Endothelial cell of umbilical vein (primary cell): ENCODE measurements at places on chromosomes 12 and 14. TPM values are rescaled to one million over a fixed set of nuclear protein-coding genes. Genes with fewer than 3 reads are reported as not detected.

Gene RTN1
- total RNA-seq = 0.29 TPM in 1 of 2 replicates, not detected in the other

Gene NRL
- 0.62 and 0.71 TPM in 2 replicates for total RNA-seq

Gene SLC39A2
- not detected in 2 replicates for total RNA-seq

DNA sequence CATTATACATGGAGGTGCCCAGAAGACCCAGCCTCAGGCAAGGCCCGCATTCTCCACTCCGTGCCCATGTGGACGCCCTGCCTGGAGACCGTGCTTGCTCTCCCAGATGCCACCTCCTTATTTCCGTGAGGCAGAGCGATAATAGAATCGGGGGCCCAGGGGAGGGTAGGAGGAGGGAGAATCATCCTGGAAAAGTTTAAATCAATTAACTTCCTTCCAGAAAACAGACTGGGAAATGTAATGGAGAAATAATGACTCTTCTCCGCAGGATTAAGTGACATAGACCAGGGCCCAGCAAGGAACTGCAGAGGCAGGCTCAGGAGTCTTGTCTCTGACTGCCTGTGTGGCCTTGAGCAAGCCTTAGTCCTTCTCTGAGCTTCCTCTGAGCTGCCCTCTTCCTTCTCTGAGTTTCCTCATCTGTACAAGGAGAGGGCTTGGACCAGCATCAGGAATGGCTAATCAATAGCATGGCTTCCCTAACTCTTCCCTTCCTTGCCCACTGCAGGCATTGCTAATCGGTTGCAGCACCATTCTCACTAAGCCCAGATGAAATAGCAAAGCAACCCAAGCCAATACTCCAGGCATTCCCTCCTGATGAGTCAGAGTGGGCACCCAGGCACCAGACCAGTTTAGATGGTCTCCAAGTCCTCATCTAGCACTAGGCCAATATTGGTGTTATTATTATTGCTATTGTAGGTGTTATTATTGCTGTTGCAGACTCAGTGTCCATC, 11.3 kb upstream of the FAM222A start:
- H3K4me3 ChIP-seq = no peak overlapping the region
- H3K27ac ChIP-seq = no peak overlapping the region
- no peaks in the 10 kb centered on the region for H3K36me3 ChIP-seq
- no peak for DNase-seq
- H3K27me3 ChIP-seq = peaks cover 2% of the 10 kb centered on the region

- DNase-seq = no peak
- H3K36me3 ChIP-seq = no peaks in the 10 kb centered on the region
- no peaks in the 10 kb centered on the region for H3K27me3 ChIP-seq
- H3K4me1 ChIP-seq = no peaks in the 10 kb centered on the region
- H3K4me3 ChIP-seq = no peak overlapping the region
Observed at GRCh38 chr14:82500222-82500621, 966.6 kb upstream of the SEL1L start.

GRCh38 chr12:49956663-49957569, 4.8 kb upstream of the AQP5 start:
- no peaks in the 10 kb centered on the region for H3K27me3 ChIP-seq
- H3K4me1 ChIP-seq = peaks cover 22% of the 10 kb centered on the region
- no peak overlapping the region for H3K4me3 ChIP-seq
- no peak overlapping the region for H3K27ac ChIP-seq
